ENCODE measurements at places on chromosomes 5 and 9.
A peak's percentile ranks its signal among the peaks of the same experiment; 100 is the strongest.

- DNase-seq, result no peak
Measured at GRCh38 chr5:5481633-5482032, 59.2 kb downstream of the ICE1 start.

- DNase-seq, result no peak
Measured at GRCh38 chr5:60677850-60678664, 21.9 kb downstream of the DEPDC1B start.

GRCh38 chr5:43192558-43193180 is 644 bp downstream of the NIM1K start:
- peak; percentile 3 for DNase-seq

DNA sequence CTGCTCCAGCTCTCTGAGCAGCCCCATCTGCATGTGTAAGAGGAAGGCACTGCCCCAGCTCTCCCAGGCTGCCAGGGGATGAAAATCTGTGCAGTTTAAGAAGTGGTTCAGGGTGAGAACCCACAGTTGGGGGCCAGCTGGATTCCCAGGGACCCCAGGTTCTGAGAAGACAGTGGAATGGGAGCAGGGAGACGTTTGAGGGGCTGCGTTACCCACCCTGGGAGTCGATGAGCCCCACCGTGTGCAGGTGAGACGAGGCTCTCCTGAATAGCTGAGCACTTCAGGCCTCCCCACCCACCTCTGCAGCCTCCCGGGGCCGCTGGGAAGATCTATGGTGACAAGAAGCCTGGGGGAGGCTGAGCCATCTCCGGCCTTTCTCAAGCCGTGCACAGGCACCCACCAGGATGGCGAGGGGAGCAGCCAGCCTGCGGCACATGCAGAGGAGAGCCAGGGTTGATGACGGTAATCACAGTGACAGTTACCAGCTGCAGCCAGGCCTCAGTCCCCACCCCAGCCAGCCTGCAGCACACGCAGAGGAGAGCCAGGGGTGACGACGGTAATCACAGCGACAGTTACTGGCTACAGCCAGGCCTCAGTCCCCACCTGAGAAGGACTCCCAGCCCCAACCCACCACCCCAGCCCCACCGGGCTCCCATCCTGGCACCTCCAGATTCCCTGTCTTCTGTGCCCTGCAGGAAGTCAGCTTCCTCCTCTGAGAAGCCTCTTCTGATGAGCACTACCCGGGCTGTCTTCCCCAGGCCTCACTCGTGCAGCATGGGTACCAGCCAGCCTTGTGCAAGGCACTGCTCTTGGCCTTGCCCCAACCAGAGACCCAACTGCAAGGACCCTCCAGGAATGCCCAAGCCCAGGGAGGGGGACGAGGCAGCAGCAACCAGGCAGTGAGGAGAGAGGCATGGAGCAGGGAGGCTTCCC is 150.8 kb upstream of the PPP1R26 start:
- DNase-seq, result no peak

GRCh38 chr5:95447961-95448360 is 56.8 kb downstream of the FAM81B start:
- DNase-seq, result no peak

GRCh38 chr9:74783408-74783807 is 104.3 kb downstream of the TRPM6 start:
- no peak for DNase-seq

DNA sequence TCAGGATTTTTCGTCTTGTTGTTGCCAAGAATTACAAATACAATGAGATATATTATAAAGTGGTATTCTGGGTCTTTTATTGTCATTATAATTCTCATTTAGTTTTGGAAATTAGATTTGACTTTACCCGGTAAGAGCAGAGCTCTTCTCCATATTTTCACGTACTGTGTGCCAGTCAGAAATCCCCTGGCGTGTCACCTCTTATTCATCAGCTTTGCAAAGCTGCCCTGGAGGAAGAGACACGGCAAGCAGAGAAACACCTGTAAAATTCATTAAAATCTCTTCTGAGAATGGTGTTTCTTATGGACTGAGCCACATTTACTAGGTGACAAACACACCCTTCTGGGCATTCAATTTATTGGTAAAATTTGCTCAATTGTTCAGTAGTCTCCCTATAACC is 440.4 kb downstream of the HINT1 start:
- DNase-seq, result no peak

- DNase-seq, result no peak
Measured at GRCh38 chr9:22307013-22307711, 139.5 kb upstream of the DMRTA1 start.

DNA sequence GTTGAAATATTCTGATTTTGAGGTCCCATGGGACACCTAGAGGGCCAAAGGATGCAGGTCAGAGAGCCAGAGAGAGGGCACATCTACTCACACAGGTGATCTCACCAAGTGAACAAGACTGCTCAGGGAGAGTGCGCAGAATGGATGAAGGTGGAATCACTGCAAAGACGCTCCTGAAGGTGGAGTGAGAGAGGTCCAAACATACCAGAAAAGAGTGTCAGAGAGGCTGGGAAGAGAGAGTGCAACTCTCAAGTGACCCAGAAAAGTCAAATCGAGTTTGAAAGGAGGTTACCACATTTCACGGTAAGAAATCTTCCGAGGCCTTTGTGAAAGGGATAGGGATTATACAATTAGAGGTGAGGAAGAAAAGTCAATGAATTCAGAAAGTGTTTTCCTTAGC is 173.4 kb downstream of the EPB41L4A start:
- DNase-seq, result no peak

DNA sequence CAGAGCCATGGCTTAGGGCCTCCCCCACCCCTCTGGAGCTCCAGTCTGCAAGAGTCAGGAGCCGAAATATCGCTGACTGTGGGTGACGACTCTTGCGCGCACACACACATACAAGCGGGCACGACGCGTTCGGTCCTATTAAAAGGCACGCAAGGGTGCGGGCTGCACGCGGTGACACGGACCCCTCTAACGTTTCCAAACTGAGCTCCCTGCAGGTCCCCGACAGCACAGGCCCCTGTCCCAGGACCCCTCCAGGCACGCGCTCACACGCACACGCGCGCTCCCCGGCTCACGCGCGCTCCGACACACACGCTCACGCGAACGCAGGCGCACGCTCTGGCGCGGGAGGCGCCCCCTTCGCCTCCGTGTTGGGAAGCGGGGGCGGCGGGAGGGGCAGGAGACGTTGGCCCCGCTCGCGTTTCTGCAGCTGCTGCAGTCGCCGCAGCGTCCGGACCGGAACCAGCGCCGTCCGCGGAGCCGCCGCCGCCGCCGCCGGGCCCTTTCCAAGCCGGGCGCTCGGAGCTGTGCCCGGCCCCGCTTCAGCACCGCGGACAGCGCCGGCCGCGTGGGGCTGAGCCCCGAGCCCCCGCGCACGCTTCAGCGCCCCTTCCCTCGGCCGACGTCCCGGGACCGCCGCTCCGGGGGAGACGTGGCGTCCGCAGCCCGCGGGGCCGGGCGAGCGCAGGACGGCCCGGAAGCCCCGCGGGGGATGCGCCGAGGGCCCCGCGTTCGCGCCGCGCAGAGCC is at the start of gene GRIN1:
GRIN1 (plus strand) TSS at position 433 of the 746 bp plus-strand sequence. CDS start 333 bp downstream, outside the sequence.
- no peak for DNase-seq

DNA sequence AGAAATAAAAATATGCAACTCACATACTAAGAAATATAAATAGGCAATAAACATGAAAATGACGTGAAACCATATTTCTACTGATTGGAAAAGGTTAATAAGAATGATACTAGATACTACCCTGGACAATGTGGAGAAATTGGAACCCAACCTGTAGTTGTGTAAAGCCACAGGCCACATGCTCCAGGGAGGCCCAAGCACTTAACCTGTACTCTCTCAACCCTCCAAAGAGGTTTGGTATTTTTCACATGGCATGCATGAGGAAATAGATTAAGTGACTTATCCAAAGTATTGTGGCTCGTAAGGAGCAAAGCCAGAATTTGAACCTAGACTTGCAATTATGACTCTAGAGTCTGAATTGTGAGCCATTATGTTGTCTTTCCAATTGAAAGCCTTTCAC is 13.4 kb downstream of the LIFR start:
- no peak for DNase-seq

DNA sequence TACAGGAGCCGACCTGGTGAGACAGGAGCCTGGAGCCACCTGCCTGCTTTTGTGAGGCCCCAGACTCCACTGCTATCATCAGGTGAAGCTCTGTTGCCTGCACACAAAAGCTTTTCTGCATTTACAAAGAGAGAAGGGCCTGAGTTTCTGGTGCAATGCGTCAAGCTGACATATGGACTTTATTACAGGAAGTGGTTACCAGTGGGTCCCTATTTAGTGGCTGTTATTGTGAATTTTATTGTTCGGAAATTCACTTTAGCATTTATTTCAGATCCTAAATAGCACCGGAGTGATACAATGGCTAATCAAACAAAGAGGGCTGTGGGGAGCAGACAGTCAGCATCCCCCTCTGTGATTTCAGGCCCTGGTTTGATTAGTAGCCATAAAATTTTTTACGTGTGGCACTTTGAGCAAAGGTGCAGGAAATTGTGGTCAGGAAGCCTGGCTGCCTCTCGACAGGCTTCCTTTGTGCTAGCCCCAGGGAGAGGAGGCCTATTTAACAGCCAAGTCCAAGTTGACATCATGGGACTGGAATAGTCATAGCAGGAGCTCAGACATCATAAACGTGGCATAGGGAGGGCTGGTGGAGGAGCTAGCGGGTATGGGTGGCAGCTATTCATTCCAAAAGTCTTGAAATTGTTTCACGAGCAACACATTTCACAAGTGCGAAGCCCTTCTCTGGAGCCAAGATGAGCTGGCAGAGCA is 8.4 kb downstream of the TGFBI start:
- DNase-seq, result no peak

- no peak for DNase-seq
Measured at GRCh38 chr5:110653231-110653970, 73.1 kb downstream of the TMEM232 start.

- DNase-seq, result no peak
Measured at GRCh38 chr5:135032999-135033861, 798 bp downstream of the PITX1 start.

GRCh38 chr5:154542581-154542980 is 64.6 kb upstream of the HAND1 start:
- no peak for DNase-seq

DNA sequence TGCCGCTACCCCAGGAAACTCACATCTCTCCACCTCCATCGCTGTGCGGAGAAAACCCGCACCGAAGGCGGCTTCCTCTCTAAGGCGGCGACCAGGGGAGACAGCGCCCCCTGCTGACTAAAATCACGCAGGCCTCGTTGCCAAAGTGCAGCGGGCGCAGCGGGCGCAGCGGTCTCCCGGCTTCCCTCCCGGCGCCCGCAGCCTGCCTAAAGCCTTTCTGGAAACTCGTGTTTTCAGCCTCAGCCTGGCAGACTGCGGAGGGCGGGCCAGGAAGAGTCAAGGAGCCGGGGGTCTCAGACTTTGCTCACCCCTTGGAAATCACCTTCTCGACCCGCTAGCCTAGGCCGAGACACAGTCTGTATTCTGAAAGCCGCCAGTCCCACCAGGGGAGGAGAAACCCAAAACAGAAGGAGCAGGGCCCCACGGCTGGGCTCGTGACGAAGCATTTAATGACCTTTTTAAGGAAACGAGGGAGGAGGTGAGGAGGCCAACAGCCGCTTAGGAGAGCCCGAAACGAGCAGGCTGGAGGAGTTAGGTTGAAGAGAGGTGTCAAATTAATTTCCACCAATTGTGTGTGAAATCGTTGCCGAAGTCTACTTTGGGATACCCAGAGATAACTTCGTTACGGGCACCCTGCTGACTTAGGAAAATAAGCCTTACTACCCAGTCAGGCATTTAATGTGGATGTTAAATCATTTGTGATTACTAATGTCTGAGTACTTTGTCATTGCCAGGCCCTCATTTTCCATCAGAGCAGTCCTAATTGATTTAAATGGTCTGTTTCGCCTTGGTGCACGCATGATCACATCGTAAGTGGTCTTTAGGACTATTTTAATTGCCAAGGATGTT is 7.3 kb upstream of the FOXB2 start:
- peak; percentile 4 for DNase-seq

DNA sequence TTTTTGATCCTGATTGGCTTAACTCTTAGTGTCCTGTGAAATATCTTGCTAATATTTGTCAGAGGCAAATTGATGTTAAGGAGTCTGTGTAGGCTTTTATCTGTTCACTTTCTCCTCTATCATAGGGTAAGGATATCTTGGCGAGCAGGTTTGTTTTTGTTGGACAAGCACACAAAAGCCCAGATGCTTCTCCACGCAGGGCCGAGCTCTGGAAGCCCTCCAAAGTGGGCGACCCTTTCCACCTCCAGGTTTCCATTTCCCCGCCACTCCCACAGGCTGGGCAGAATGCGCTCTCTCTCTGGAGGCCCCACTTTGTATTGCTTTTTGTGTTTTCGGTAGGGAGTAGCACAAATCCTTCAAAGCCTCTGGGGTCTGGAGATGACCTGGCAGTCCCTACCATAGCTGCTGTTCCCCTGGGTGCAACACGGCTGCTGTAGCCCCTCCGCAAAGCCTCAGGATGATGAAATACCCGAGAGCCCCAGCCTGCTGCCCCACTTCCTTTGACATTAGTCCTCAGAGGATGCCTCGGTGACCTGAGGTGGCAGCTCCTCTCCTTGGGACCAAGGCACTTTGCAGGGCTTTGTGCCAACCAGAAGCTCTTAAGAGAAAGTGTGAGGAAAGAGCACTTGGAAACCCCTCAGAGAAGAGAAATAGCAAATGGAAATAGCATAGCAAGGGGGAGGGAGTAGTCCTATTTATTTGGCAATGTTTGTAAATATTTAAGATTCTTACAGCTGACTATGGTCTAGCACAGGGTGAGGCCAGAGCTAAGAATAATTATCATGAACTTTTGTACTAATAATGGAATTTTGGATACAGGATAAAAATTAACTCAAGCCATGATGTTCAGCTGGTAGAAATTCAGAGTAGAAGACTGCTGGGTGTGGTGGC is 122.8 kb downstream of the ARHGEF28 start:
- no peak for DNase-seq
